MM.1S (cell line): ENCODE measurements at places on chromosomes 13 and 19.

- H3K36me3 ChIP-seq: no peaks in the 10 kb centered on the region
- H3K27me3 ChIP-seq: peaks cover 48% of the 10 kb centered on the region
These were observed 6.6 kb upstream of the OR10H2 start for GRCh38 chr19:15721268-15721667.

DNA sequence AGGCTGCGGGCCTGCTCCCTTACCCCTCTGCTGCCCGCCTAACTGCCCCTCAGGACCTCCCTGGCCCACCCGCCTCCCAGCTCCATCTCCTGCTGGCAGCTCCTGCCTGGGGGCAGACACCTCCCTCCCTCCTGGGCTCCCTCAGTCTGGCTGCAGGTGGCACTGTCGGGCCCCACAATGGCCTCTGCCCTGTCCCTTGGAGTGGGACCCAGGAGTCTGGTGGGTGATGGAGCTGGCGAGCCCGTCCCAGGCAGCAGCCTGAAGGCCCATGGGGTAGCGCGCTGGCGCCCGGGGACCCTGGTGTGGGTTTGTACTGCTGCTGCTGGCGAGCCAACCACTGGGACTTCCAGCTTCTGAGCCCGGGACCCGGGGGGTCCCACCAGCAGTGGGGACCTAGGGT is 83.6 kb downstream of the KDM4B start:
- no peak overlapping the region for H3K4me3 ChIP-seq
- no peak for DNase-seq
- H3K27me3 ChIP-seq: no peaks in the 10 kb centered on the region

DNA sequence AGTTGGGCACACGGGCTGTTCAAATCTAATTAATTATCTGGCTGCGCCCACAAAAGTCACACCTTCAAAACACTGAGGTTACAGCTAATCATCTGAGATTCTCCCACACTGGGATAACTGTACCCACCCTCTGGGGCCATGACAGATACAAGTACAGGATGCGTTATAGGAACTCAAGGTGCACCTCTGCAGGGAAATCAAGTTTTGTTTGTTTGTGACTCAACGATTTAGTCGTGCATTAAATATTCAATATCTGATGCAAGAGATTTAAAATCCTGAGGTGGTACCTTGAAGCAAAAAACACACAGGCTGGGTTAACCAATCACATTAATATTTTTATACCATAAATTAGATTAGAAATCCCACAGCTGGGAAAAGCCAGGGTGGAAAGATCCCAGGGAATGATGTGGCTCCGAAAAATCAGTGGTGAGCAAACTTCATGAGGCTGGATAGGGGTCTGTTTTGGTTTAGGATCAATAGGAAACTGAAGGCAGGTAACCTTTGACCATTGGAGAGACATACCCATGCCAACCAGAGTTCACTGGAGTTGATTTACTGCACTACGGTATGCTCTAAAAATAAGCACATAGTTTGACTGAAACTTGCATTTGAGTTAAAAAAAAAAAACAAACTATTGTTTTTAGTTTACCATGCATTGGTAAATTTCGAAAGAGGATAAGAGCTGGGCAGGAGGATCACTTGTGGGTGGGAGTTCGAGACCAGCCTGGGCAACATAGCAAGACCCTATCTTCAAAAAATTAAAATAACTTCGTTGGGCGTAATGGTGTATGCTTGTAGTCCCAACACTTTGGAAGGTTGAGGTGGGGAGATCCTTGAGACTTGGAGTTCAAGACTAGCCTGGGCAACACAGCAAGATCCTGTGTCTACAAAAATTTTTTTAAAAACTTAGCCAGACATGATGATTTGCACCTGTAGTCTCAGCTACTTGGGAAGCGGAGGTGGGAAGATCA is 23.9 kb upstream of the CEBPG start:
- DNase-seq: no peak
- H3K4me1 ChIP-seq: no peaks in the 10 kb centered on the region
- peaks cover 73% of the 10 kb centered on the region for H3K27me3 ChIP-seq
- no peaks in the 10 kb centered on the region for H3K36me3 ChIP-seq
- no peak overlapping the region for H3K4me3 ChIP-seq

DNA sequence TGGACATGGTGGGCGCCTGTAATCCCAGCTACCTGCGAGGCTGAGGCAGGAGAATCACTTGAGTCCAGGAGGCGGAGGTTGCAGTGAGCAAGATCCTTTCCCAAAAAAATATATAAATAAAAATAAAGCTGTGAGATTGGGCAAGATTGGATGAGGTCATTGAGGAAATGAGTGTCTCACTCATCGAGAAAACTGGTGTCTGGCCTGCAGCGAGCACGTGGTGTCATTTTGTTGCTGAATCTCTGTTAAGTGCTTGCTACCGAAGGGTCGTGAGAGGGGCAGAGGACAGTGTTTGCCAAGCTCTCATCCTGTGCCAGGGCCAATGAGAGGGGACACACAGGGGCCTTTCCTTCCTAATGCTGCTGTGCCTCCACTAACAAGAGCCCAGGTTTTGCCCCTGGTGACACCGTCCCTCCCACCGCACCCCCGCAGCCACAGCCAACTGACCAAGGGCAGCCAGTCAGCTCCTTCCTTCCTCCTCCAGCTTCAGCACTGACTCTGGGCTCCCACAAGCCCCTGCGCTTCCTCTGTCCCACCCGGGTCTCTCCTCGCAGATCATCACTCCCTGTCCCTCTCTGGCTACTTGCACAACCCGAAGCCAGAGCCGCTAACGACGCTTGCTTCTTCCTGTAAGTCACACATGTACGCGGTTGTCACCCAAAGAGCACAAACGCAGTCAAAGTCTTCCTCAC is 3.2 kb downstream of the POLD1 start:
- no peak for DNase-seq
- H3K27ac ChIP-seq: no peak overlapping the region
- no peak overlapping the region for H3K4me3 ChIP-seq
- H3K4me1 ChIP-seq: no peaks in the 10 kb centered on the region; the same call in 1 of the 2 replicates
- no peaks in the 10 kb centered on the region for H3K27me3 ChIP-seq

DNA sequence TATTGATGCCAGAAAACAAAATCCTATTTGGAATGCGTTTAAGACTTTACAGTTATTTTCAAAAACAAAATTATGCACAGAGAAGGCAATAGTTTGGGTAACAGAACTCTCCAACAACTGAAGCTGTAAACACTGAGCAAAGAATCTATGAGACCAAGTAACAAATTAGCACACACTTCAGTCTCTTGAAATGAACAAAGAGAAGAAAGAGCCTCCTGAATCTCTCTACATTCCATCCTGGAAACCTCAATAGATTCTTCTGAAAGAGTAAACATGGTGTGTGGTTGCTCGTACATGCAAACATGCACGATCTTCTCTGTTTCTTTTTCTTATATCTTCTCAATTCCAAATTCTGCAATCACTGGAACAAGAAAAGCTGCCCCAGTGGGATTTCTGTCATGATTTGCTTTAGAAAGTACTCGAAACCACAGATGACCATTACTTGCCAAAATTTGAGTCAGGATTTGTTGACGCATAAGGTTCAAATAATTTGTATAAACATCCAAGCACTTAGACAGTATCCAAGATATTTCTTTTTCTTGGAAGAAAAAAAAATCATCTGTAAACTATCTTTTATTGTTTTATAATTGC is 137.9 kb upstream of the DACH1 start:
- H3K36me3 ChIP-seq: no peaks in the 10 kb centered on the region
- H3K27ac ChIP-seq: no peak overlapping the region
- DNase-seq: no peak
- H3K4me1 ChIP-seq: no peaks in the 10 kb centered on the region
- H3K27me3 ChIP-seq: no peaks in the 10 kb centered on the region

- H3K4me3 ChIP-seq: no peak overlapping the region
- H3K4me1 ChIP-seq: no peaks in the 10 kb centered on the region
- 0 out of 2 replicates have a peak, but pooled peaks cover 1% of the 10 kb centered on the region for H3K27me3 ChIP-seq
- no peak overlapping the region for H3K27ac ChIP-seq
- no peaks in the 10 kb centered on the region for H3K36me3 ChIP-seq
These were observed 14.0 kb downstream of the PDX1 start for GRCh38 chr13:27933580-27934328.

DNA sequence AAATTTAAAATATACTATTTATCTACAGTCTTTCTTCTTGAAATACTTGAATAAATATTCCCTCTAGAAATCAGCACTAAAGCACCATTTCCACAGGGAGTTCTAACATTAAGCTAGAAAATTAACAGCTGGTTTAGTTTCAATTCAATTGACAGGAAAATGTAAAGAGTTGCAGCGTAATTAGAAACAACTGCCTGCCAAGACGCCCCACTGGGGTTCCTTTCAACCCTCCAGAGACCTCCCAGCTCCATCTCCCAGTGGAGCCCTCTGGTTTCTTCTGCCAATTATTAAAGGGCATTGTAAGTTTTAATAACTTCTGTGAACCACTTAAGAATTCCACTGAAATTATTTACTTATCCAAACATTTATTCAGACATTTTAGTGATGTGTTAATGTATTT is 4.2 kb downstream of the GJA3 start:
- H3K4me3 ChIP-seq: no peak overlapping the region
- no peak for DNase-seq
- no peaks in the 10 kb centered on the region for H3K36me3 ChIP-seq
- no peaks in the 10 kb centered on the region for H3K4me1 ChIP-seq
- H3K27me3 ChIP-seq: peaks cover 13% of the 10 kb centered on the region

GRCh38 chr13:26855921-26856320 is 95.3 kb upstream of the GPR12 start:
- H3K36me3 ChIP-seq: no peaks in the 10 kb centered on the region
- H3K4me1 ChIP-seq: no peaks in the 10 kb centered on the region
- H3K27me3 ChIP-seq: no peaks in the 10 kb centered on the region
- no peak overlapping the region for H3K4me3 ChIP-seq
- no peak overlapping the region for H3K27ac ChIP-seq
